ENCODE measurements at places on chromosomes 16 and 17.

DNA sequence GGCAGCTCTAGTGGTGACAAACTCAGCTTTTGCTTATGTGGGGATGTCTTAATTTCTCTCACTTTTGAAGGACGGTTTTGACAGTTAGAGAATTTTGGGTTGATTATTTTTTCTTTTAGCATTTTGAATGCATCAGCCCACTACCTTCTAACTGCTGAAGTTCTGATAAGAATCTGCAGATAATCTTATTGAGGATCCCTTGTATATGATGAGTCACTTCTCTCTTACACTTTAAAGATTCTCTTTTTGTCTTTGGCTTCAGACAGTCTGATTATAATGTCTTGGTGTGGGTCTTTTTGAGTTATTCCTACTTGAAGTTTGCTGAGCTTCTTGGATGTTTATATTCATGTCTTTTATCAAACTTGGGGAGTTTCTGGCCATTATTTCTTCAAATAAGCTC is 5.5 kb upstream of the PRKCB start:
- DNase-seq, result no peak

GRCh38 chr17:82898976-82899514 is 59.2 kb upstream of the ZNF750 start:
- no peak for DNase-seq

DNA sequence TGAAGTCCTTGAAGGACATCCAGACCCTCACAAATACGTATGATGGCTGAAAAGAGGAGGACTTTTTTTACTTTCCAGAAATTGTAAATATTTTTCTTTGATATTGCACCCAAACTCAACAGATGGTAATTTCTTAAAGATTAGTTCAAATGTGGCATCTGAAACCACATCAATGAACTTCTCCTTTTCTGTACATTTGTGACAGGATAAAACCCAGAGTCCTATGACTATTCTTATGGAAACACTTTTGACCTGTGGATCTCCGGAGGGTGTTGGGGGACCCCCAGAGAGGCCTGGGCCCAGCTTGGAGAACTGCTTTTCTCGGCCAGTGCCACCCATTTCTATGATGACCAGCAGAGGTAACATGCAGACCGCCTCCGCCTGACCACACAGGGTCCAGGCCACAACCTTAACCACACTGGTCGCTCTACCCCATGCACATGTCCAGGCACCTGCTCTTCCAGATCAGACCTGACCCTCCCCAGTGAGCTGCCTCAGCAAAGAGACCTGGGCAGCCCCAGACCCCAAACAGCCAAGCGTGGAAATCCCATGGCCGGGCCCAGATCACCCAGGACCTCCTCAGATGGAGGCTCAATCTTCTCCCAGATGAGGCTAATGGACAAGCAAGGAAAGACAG is 22.7 kb downstream of the RPH3AL start:
- no peak for DNase-seq

DNA sequence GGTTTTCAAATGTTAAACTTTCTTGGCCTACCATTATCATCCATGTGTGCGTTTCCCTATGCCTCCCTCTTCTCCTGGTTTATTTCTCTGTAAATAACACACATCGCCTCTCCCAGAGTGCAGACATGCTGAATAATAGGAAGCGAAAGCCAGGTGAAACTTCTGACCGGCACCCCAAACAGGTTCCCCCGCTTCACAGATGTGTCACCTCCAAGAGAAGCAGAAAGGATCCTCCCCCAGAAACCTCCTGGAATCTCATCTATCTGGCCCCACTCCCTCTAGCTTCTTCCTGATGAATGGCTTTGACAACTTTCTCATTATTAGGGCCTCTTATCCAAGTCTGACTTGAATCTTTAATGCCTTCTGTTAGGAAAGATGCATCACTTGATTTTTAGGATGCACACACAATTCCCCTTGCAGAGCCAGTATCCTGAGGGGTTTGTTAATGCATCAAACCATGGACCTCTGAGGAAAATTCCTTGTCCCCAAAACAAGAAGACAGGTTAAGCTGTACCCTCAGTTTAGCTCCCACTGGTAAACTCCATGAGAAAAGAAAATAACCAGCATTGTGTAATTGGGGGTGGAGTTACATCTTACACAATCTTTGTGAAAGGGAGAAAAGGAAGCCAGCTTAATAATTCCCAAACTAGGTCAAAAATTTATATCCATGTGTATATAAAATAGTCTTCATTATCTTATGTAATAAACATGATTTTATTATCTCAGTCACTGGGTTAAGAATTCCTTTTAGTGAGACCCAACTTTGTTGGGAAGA is 20.1 kb upstream of the HYDIN start:
- no peak for DNase-seq

GRCh38 chr16:2512735-2513404 is 882 bp upstream of the ATP6V0C start:
- peak; percentile 60 for DNase-seq

- DNase-seq, result peak; percentile 23
These were observed 527 bp downstream of the UNC45B start for GRCh38 chr17:35148144-35148543.

GRCh38 chr16:5854027-5854426 is 756.4 kb upstream of the EEF2KMT start:
- DNase-seq, result no peak

DNA sequence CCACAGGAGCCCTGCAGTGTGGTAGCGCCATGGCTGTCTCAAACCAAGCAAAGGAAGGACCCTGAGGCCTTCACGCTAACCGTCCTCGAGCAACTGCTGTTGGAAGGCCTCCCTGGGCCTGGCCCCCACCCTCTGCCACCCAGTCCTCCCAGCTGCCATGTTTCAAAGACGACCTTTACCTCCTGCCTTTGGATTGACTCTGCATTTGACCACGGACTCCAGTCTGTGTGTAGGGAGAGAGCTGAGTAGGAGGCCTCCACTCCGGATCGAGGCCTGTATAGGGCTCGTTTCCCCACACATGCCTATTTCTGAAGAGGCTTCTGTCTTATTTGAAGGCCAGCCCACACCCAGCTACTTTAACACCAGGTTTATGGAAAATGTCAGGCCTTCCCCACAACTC is 24.3 kb downstream of the PLCD3 start:
- no peak for DNase-seq

DNA sequence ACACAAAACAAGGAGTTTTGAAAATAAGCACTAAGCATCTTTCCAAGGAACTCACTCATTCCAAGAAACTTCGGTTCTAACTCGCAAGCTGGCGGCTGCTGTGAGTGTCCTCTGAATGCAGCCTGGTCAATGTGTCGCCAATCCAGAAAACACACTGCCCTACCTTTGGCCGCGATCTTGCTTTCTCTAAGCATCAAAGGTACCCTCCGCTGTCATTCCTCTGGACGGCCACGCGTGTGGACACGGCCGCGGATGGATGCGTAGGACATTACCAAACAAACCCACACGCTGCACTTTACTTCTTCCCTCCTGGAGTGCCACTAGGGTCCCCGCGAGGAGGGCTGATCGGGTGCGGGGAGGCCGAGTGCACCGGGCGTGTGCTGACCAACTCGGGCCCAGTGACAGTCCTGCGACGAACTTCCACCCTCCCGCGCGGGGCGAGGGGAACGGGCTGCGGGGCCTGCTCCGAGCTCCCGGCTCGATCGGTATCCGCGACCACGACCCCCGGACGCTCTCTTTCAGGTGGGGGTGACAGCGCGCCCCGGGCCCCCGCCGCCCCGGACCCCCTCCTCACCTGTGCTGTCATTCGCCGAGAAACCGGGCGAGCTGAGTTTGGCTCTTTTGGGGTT is 1.1 kb downstream of the CREBBP start:
- DNase-seq, result no peak

GRCh38 chr16:4206680-4207079 is 35.2 kb downstream of the SRL start:
- DNase-seq, result no peak

DNA sequence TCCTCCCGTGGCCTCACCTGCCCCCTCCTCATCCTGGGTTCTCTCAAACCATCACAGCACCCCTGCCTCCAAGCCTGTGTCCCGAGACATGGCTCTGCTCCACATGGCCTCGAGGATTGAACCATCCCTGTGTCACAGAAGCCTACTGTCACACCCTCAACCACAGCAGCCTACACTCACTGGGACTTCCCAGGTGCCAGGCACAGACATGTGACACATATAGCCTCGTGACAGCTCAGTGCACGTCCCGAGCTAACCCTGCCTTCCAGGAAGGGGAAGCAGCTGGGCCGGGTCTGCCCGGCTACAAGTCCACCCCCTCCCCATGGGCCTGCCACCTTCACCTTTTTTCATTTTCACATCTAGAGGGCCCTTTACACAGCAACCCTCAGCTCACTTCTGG is 238.3 kb downstream of the CPPED1 start:
- no peak for DNase-seq

DNA sequence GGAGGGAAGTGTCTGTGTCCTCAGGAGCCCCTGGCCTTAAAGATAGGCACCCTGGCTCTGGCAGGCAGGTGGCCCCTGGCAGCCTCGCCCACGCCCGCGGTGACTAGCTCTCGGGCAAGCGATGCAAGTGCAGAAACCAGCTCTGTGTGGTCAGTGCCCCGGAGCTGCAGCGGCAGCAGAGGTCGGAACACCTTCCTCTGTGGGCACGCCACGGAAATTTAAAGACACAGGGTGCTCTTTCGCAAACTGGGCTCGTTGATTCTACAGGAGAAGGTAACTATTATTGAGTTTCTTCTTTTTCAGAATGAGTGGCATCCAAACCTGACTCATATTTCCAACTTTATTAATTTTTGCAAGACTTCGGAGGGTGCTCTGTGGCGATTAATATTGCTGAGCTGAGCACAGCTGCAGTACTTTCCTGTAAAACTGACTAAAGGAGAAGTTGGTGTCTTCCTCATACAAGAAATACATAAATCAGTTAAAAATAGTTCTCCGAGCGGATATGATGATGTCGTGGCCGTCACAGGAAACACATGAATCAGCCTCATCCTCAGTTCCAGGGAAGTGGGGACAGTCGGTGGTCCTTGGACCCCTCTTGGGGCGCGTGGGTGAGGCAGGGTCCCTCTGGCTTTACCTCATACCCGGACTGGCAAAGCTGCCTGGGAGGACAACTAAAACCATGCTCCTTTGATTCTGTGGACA is 120.2 kb downstream of the METRNL start:
- no peak for DNase-seq

- peak; percentile 33 for DNase-seq
These were observed 68.2 kb upstream of the ZNF423 start for GRCh38 chr16:49924078-49924477.

- no peak for DNase-seq
These were observed 20.7 kb downstream of the SPNS2 start for GRCh38 chr17:4519361-4519788.

GRCh38 chr16:57637965-57638364 is 9.5 kb downstream of the ADGRG1 start:
- no peak for DNase-seq

GRCh38 chr17:65099941-65100315 is 37.2 kb upstream of the RGS9 start:
- DNase-seq, result peak; percentile 32

- DNase-seq, result no peak
These were observed 378.9 kb downstream of the CDH13 start for GRCh38 chr16:83005653-83006160.

DNA sequence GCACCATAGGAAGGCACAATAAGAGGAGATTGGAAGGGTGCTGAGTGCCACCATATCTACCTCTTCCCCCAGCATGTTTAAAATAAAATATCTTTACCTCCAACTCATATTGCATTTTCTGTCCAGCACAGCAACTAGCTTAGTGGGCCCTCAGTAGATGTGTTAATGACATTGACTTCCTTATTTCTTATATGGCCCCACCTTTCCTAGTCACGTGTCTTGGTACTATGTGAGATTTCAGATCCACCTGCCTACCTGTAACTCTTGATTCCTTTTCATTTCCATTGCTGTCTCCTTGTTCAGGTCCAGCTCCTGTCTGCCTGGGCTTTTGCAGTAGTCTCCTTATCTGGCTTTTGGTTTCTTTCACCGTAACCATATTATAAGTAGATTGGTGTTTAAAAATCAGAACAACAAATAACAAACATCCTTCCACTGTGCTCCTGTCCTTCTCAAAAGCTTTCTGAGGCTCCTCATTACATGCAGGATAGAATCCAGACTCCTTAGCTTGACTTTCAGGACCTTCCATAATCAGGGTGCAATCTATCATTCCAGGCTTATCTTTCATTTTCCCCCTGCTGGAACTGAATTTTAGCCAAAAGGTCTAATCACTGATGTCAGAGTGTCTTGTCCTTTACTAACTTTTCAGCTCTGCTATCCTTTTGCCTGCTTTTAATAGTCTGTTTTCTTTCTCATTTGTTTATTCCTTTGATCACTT is 71.3 kb downstream of the FTO start:
- DNase-seq, result no peak

DNA sequence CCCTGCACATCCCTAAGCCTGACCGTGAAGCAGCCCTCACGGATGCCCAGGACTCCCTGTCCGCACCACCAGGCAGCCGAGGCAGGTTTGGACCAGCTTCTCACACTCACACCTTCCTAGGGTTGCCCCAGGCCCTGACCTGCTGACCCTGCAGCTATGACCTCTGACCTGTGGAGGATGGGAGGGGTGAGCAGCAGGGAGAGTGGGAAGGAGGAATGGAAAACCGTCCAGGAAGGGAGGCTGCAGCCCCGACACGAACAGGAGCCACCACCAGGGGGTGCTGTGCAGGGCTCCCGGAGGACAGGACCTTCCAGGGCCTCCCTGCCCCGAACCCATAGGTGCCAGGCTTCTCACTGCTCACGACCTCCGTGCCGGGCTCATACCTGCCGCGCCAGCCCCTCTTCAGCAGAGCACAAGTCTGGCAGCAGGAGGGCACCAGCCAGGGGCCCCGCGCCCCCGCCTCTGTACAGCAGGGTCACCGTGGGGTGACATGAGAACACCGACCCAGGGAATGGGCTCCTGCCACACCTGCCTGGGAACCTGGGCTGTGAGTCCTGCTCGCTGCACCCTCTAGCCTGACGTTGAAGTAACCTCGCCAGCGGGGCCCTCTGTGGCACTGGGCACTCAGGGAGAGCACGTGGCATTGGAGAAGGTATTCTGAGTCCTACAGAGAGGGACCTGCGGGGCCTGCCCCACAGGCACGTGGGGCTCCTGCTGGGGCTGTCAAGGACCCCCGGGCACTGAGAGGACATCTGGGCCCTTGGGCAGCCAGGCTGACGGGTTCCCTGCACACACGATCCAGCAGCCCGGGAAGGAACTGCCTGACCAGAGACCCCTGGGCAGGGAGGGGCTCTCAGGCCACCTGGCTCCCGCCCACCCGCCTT is 37.6 kb downstream of the CTU2 start:
- peak; percentile 93 for DNase-seq

- peak; percentile 64 for DNase-seq
These were observed 21.0 kb downstream of the LGALS3BP start for GRCh38 chr17:78958641-78959127.

GRCh38 chr17:320809-321385 is 31.7 kb downstream of the RPH3AL start:
- peak; percentile 67 for DNase-seq
